ENCODE measurements at places on chromosomes 4 and X.

GRCh38 chr4:11408233-11408967 is 20.3 kb downstream of the HS3ST1 start:
- DNase-seq = no peak

DNA sequence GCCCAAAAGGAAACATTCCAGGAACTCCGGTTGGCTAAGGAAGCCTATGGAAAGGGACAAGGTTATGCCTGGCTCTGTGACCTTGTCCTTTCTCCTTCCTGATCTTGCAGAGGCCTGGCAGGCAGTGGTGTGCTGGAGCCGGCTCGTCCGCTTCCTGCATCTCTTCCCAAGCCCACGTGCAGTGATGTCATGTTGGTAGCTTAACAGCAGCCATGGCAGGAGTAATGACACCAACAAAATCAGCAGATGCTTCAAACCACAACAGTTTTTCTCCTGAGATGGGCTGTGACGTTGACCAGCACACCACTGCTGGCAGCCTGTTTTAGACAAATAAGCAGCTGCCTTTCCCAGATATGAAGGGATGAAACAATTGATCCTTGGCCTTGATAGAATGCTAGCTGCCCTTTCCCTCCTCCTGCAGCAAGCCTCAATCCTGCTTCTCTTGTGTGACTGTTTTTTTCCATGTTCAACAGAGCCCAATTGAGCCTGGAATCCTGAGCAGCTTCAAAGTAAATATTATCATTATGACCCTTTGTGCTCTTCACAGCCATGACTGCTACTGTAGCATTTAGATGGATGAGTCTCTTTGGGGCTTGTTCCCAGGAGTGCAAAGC is 23.4 kb downstream of the SEPTIN6 start:
- no peak for DNase-seq

GRCh38 chr4:124514588-124514987 is 197.9 kb downstream of the ANKRD50 start:
- no peak for DNase-seq

- DNase-seq = no peak
Observed at GRCh38 chr4:103591841-103592240, 127.9 kb downstream of the TACR3 start.

GRCh38 chrX:17432158-17432557 is 57.2 kb downstream of the NHS start:
- no peak for DNase-seq

- no peak for DNase-seq
Observed at GRCh38 chr4:183675625-183676024, 16.5 kb downstream of the TRAPPC11 start.

GRCh38 chr4:39616651-39617050 is 22.0 kb downstream of the SMIM14 start:
- no peak for DNase-seq
